ENCODE measurements at places on chromosomes 16 and 17.

DNA sequence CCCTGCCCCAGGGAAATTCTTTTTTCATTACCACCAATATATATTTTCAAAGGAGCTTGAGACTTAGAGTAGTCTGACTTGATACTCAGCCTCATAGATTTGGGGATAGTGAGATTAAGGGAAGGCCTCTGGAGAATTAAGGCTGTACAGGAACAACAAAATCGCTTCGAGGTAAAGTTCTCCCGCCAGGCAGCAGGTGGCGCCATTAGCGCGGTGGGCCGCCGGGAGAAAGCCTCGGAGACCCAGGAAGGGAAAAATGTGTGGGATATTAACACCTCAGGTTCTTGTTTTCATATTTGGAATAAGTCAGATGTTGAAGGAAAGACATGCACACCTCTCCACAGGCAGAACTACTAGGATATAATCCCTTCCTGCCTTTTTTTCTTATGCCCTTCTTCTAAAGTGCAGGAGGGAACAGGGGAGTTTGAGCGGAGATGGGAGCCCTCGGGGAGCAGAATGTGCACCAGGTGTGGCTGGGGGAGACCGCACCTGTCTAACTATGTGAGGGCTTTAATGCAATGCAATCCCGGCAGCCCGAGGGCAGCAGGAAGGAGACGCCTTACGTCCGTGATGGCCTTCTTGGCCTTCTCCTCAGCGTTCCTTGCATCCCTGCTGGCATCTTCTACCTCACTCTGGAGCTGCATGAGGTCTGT, 25.9 kb downstream of the MYH3 start:
- no peak for DNase-seq

GRCh38 chr17:74466111-74466827, at the start of gene CD300A:
CD300A (plus strand) TSS chr17:74466634; CDS start chr17:74466704, 70 bp downstream.
- no peak for DNase-seq

GRCh38 chr16:67558859-67559258, 3.5 kb upstream of the CTCF start:
- DNase-seq: no peak

DNA sequence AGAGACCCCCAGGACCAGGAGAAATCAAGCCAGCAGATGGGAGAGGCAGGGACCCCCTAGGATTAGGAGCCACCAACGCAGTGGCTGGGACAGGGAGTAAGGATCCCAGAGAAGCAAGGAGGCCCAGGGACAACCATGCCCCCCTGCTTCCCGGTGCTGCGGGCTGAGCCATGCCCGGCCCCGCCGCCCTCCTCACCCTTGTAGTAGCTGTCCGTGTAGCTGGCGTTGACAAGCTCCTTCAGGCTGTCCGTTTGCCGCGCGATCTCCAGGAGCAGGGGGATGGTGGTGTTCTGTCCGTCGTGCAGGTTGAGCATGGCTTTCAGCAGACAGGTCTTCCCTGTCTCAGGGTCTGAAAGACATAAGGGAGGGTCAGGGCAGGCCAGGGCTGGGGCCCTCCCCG, 18.4 kb downstream of the TRPV1 start:
- no peak for DNase-seq

- DNase-seq: no peak
Observed at GRCh38 chr16:80263848-80264694, 276.7 kb upstream of the DYNLRB2 start.

DNA sequence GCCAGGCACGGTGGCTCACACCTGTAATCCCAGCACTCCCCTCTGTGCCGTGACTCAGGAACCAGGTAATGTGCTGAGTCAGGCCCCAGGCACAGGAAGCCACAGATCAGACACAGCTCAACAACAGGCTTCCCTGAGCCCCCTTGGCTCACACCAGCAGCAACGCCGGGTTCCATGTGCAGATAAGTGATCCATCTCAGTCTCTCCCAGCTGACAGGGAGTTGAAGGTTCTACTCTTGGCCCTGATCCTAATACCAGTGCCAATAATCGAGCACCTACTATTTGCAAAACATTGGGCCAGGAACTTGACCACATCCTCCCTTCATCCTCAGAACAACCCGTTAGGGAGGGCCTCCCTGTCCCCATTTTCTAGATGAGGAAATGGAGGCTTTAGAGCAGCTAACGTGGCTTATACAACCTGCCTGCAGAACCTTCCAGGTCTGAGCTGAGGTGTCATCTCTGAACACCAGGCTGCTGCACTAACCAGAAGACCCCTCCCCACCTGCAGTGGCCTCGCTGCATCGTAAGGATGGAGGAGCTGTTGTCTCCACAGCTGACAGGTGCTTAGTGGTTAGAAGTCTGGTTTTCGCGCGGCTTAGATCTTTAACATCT, 64.8 kb upstream of the AMZ2 start:
- peak; percentile 61 for DNase-seq

DNA sequence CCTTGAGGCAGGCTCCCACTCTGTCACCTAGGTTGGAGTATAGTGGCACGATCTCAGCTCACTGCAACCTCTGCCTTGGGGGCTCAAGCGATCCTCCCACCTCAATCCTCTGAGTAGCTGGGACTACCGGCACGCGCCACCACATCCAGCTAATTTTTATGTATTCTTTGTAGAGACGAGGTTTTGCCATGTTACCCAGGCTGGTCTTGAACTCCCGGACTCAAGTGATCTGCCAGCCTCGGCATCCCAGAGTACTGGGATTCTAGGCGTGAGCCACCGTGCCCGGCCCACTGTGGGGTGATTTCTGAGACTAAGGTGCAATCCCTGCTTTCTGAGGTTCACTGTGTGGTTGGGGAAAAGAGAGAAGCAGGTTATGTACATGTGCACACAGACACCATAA, 12.0 kb upstream of the SLC12A3 start:
- DNase-seq: no peak

- no peak for DNase-seq
Observed at GRCh38 chr17:49473900-49474751, 21.0 kb upstream of the NGFR start.

- DNase-seq: no peak
Observed at GRCh38 chr17:14940938-14941265, 324.2 kb downstream of the PMP22 start.

GRCh38 chr16:87692756-87693155, 73.0 kb downstream of the KLHDC4 start:
- no peak for DNase-seq

DNA sequence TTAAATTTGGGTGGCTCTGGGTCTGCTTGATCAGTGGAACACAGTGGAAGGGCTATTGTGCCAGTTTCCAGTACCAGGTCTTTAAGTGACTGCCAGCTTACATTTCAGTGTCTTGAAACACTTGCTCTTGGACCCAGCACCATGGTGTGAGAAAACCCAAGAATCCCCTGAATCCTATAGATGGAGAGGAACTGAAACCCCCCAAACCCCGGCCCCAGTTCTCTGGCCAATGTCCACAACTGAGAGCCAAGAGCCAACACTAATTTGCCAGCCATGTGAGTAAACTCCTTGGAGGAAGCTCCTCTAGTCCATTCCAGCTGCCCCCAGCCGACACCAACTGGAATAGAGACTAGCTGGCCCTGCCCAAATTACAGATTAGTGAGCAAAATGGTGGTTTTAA, 2.4 kb upstream of the ARL2BP start:
- DNase-seq: no peak

- DNase-seq: no peak
Observed at GRCh38 chr17:58039975-58040374, 32.9 kb upstream of the SRSF1 start.

DNA sequence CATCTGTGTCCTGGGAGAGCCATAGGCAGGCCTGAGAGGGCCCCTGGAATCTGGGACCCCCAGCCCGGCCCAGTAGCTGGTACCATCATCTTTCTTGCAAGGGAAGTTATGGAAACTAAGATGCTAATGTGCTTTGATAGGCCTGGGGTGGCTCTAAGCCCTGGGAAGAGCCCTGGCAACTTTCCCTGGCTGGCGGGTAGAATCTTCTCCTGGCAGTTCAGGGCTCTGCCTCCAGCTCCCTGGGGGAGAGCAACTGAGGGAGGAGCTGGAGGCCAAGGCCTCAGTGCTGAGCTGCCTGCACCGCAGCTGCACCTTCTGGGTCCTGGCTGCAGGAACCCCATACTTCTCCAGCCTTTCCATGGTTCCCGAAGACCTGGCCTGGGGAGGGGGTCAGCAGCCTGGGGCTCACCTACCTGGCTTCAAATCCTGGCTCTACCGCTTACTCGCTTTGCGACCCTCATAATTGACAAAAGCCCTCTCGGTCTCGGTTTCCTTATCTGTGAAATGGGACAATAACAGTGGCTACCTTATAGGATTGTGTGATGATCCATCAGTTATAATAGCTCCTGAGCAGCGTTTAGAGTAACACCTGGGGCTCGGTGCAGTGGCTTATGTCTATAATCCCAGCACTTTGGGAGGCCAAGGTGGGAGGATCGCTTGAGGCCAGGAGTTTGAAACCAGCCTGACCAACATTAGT, 333.7 kb downstream of the SEC14L1 start:
- no peak for DNase-seq

GRCh38 chr16:86598607-86599565, 20.5 kb downstream of the FOXL1 start:
- no peak for DNase-seq

GRCh38 chr17:7243453-7243729, 1.1 kb upstream of the GABARAP start:
- no peak for DNase-seq

GRCh38 chr17:82338858-82339633, 5.5 kb upstream of the SECTM1 start:
- no peak for DNase-seq

DNA sequence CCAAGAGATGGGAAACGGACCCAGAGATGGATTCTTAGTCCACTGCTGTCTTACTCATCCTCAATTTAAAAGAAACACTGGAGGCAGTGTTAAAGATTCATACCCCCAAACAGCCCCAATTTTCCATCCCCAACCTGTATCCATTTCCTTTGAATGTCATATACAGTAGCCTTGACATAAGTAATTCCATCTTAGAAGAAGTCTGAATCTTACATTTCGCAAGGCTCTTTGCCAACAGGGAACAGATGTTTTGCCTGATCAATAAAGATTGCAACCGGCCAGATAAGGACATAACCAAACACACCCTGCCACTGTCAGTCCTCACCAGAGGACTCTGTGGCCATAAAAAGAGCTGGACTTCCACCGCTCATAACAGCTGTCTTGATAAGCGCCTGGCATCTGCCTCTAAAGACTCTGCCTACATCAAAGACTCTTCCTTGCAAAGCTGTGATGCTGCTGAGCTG, 59.0 kb upstream of the MED9 start:
- DNase-seq: no peak

DNA sequence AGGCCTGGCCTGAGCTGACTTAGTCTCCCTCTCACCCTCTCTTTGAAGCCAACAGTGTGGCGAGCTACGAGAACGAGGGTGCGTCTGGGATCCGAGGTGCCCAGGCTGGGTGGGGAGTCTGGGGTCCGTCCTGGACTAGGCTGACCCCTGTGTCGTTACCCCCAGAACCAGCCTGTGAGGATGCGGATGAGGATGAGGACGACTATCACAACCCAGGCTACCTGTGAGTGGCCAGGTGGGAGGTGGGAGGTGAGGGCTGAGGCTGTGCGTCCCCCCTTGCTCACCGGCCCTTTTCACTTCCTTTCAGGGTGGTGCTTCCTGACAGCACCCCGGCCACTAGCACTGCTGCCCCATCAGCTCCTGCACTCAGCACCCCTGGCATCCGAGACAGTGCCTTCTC, 1.6 kb downstream of the LAT start:
- DNase-seq: no peak

DNA sequence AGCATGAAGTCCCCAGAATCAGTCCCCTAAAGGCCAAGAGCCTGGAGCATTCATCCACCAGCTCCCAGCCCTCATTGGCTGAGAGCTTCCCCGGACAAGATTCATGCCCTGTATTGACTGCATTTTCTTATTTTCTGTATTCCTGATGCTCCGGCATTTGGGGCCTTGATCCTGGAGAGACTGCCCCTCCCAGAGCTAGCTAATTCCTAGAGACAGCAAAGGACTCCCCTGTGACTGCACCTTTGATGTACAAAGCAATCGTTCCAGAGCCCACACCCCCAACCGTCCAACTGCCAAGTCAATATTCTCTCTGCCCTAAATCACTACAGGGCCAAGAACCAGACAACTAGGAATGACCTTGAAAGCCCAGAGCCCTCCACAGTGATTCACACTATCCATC, 93.4 kb upstream of the CDH5 start:
- no peak for DNase-seq

- no peak for DNase-seq
Observed at GRCh38 chr17:42362245-42362961, 25.8 kb downstream of the STAT3 start.

- DNase-seq: no peak
Observed at GRCh38 chr17:58785097-58785496, 29.4 kb downstream of the PPM1E start.

- DNase-seq: no peak
Observed at GRCh38 chr17:75816693-75817092, 27.5 kb downstream of the UNC13D start.

- DNase-seq: no peak
Observed at GRCh38 chr16:53583401-53583800, 80.4 kb upstream of the AKTIP start.

DNA sequence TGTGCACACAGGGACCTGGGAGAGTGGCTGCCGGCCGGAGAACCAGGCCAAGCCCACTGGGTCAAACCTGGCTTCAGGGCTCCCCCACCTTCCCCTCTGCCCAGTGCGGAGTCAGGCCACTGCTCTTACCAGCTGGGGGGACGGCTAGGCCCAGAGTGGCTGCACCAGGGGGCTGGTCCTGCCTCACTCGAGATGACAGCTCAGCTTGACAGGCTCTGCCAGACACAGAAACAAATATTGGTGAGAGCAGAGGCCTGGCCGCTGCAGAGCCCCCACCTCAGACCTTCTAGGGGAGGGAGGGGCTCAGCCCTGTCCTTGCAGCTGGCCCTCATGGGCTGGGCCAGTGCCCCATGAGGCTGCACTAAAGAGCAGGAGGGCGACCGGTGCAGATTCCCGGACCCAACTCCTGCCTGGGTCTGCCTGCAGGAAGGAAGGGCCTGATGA, 4.5 kb downstream of the NUDT16L1 start:
- no peak for DNase-seq

DNA sequence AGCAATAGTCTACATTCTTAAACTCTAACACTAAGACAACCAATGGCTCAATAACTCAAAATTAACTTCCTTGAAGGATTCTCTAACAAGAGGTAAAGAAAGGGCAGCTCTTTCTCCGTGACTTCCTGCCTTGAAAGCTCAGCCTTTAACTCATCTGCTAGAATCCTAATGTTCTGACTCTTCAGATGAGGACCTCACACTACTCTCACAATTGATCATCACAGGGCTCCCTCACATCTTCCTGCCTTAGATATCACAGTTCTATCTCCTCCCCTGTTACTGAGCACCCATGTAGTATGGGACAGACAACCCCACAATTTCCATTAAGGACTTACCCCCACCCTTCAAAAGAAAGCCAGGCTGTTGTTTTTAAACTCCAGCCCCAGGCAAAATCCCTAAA, 33.5 kb downstream of the SMURF2 start:
- no peak for DNase-seq

DNA sequence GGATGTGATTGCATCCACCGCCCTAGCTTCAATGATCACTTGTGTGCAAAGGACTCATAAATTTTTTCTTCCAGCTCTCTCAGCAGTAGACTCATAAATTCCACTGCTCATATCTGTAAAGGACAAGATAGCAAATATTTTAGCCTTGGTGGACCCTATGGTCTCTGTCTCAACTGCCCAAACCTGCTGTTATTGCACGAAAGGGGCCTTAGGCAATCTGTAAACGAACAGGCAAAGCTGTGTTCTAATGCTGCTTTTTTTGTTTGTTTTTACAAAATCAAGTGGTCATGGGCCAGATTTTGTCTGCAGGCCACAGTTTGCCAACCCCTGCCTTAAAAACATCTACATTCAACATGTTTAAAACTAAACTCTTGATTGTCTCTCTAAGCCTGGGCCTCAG, 34.1 kb downstream of the FAM20A start:
- DNase-seq: no peak

- no peak for DNase-seq
Observed at GRCh38 chr17:40373324-40373723, 8.8 kb upstream of the GJD3 start.
